ENCODE measurements at places on chromosomes 4 and X.

- no peak for DNase-seq
These were observed 21.5 kb upstream of the CLDN24 start for GRCh38 chr4:183343730-183344129.

DNA sequence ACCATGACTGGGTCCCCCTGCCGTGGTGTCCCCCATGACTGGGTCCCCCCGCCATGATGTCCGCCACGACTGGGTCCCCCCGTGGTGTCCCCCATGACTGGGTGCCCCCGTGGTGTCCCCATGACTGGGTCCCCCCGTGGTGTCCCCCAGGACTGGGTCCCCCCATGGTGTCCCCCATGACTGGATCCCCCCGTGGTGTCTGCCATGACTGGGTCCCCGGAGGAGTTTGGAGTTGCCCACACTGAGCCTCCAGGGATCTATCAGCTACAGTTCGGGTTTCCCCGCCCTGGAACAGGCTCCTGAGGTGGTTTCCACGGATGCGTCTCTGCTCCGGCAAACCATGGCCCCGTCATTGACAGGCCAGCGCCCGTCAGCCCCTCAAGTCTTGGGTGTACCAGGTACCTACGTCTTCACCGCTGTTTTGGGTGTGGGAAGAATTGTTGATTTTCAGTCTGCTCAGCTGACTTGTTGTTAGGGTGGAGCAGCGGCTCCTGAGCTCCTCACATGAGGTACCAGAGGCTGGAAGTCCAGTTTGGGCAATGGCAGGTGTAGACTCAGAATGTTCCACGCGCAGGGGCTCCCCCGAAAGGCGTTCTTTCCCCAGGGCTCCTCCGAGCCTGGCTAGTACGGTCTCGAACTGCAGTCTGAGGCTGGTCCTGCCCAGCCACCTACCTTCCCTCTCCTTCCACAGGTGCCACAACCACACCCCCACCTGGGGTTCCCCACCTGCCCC, 8.3 kb upstream of the PDE6B start:
- DNase-seq: no peak

- DNase-seq: no peak
These were observed 33.1 kb downstream of the PDK3 start for GRCh38 chrX:24498181-24498580.

GRCh38 chr4:83947125-83947829, 411.4 kb downstream of the GPAT3 start:
- DNase-seq: no peak

GRCh38 chr4:162506253-162506652, 342.5 kb upstream of the FSTL5 start:
- DNase-seq: peak; percentile 61

- no peak for DNase-seq
These were observed 105.6 kb downstream of the C4orf51 start for GRCh38 chr4:145785391-145786008.

GRCh38 chr4:86156531-86156930, 203.3 kb downstream of the MAPK10 start:
- DNase-seq: no peak

DNA sequence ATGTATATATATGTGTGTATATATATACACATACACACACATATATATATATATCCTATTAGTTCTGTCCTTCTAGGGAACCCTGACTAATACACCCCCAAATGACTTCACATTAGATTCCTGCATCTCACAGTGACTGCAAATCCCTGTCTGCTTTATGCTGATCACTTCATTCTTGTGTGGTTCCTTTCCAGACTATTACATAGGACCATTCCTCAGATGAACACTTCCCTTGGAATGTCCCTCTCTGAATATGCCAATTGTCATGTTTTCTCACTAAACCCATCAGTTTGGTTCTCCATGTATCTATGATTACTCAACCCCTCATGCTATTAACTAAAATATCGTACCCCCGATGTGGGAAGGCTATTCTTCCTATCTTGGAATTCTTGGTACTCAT, 605.2 kb upstream of the NR3C2 start:
- peak; percentile 16 for DNase-seq

- peak; percentile 72 for DNase-seq
These were observed 169.4 kb downstream of the MID1 start for GRCh38 chrX:10450959-10451355.

- DNase-seq: peak; percentile 75
These were observed at the start of gene CXCL8 for GRCh38 chr4:73740353-73740778. CXCL8 (plus strand) TSS chr4:73740569; CDS start chr4:73740659, 90 bp downstream.

- no peak for DNase-seq
These were observed 269.9 kb upstream of the FAT4 start for GRCh38 chr4:125044886-125045285.

DNA sequence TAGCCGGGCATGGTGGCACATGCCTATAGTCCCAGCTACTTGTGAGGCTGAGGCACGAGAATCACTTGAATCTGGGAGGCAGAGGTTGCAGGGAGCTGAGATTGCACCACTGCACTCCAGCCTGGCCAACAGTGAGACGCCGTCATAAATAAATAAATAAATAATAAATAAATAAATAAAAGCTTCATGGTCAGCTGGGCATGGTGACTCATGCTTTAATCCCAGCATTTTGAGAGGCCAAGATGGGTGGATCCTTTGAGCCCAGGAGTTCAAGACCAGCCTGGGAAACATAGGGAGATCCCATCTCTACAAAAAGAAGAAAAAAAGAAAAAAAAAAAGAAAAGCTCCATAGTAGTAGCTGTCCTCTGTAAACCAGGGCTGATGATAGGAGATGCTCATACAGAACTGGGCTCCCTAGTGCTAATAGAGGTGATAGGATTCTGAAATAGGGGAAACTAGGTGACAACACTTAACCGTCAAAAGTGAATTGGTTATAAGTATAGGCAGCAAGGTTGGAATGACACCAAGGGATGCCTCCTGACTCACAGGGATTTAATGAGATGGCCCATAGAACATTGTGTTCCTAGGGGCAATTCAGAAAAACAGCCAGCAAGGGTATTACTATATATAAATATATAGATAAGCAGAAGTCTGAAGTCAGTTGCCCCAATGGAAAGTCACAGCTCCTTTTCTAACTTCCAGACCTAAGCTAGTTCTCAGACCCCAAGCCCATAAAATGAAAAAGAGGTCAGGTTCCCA, 41.8 kb upstream of the ARHGEF6 start:
- no peak for DNase-seq

DNA sequence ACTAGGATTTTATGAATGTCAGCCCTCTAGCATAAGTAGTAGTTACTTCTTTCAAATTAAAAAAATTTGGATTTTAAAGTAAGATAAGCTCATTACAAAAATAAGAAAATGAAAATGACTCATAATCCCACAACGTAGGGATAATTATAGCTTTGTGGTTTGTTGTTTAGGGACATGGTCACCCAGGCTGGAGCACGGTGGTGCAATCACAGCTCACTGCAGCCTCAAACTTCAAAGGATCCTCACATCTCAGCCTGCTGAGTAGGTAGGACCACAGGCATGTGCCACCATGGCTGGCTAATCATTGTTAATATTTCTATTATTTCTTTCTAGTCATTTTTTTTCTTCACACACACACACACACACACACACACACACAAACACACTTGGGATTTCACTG, 57.6 kb downstream of the PLAC1 start:
- peak; percentile 68 for DNase-seq

- peak; percentile 12 for DNase-seq
These were observed 168.4 kb downstream of the KCNIP4 start for GRCh38 chr4:21780148-21780547.

DNA sequence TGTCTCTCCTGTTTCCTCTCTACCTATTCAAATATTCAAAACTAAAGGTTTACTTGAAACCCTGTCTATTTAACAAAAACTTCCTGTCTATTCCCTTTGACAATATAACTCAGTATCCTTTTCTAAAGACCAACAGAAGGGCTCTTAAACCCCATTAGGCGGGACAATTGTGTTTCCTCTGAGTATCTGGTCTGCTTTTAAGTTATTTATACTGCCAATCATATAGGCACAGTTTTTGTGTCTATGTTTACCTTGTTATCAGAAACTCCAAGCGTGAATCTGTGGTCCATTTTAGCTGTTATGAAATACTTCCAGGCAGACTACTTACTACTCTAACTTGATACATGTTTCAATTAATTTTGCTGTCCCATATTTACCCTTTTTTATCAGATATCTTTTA, 350.0 kb upstream of the CTSO start:
- DNase-seq: no peak

DNA sequence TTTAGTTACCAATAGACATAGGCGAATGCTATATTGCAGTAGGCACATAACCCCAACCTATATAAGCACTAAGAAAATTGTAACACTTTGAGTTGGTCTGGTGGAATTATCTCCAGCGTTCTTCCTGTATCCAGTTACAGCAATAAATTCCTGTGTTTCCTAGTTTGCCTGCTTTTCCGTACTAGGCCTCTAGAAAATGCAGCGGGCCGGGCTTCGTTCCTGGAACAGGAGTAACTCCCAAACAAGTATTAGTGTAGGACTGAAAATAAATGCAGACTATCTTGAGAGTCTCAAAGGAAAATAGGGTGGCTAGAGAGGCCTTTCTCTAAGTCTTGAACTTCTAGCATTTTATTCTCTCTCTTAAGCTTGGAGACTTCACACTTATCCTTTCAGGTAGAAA, 159.8 kb downstream of the OR13H1 start:
- DNase-seq: no peak

DNA sequence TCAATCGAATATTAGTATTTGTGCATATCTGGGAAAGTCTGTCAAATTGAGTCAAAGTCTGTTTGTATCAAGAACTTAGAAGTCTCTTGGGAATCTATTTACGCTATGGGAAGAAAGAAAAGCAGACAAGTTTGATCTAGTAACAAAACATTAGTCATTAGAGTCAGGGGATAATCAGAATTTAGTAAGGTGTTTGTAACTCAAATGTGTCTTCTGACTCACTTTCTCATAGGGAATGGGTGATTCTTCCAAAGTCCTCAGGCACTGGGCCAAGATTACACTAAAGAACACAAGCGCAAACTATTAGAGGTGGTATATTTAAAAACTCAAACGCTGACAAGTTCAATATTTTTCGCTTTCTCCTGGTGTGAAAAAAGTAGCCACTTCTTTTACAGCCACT, 926.5 kb downstream of the PDHA2 start:
- DNase-seq: no peak

GRCh38 chrX:38632516-38632915, 71.2 kb downstream of the TSPAN7 start:
- no peak for DNase-seq

DNA sequence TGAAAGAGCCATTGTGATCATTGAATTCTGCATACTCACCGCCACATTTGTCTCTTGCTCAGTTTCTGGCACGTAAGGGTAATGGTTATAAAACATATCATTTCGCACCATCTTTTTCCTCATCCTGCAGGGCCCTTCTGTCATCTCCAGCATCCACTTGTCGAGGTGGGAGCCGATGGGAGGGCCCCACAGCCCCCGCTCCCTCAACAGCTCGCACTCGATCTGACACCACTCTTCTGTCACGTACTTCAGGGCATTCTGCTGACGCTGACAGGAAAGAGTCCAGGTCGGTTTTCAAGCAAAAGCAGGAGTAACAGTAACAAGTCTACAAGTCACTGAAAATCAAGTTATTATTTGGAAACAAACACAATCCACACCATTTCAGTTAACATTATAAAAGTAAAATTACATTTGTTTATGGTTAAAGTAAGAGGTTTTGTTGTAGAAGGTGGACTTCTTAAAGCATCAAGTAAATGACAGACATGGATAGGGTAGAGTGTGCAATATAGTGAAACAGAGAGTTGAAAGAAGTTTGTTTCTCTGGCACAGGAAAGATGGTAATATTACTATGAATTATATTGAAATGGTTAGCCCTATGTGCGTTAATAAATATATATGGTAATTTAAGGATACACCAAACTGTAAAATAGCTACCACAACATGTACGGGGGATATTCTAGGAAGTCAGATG, 150.6 kb downstream of the CDS1 start:
- no peak for DNase-seq

GRCh38 chrX:137227151-137227550, 193.4 kb upstream of the GPR101 start:
- DNase-seq: no peak

DNA sequence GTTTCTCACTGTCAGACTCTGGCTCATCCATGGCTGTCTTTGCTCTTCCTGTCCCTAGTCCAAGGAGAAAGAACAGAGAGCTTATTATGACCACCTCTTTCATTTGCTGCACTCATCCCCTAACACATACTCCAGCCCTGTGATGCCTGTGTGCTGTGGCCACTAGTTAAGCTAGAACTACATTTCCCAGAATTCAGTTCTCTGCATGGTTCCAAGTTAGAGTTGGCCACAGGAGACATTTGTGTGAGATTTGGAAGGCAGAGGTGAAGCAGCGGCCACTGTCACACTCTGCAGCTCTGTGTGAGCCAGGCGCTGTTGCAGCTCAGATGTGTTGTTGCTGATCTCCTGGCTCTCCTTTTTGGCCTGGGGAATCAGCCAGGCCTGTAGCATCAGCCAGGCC, 188.2 kb upstream of the ATP6AP2 start:
- DNase-seq: no peak

- peak; percentile 89 for DNase-seq
These were observed at the start of gene FAM3A for GRCh38 chrX:154515966-154516655. FAM3A (minus strand) TSS chrX:154516232; CDS start chrX:154515772, 460 bp downstream.

GRCh38 chrX:151633157-151633556, 62.1 kb upstream of the PRRG3 start:
- no peak for DNase-seq

DNA sequence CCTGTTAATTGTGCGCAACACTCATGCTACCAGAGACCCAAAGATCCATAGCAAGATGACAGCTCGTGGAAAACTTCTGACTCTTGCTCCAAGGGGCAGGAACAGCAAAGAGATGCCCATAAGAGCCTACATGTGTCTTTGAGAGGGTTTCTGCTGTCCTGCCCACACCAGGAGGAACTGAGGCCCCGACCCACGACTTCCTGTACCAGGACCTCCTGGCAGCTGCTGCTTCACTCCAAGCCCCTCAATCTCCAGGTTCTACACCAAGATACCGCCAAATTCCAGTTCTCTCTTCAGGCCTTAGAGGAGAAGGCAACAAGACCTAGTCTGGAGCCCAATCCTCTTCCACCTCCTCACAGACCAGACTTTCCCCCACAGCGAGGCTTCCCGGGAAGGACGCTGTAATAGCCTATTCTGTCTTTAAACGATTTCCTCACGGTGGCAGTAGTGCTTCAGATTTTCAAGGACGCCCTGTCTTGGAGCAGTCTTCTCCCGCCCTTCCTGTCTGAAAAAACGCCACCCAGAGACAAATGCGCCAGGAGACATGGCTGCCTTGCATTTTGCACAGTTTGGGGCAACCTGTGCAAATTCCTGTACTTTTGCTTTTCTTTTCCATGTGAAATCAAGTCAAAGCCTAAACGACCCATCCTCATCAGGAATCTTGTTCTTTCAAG, 230.2 kb upstream of the STK26 start:
- no peak for DNase-seq

- DNase-seq: no peak
These were observed at the start of gene MAB21L2 for GRCh38 chr4:150582146-150582872. MAB21L2 (plus strand) TSS chr4:150582151; CDS start chr4:150583030, 879 bp downstream.

- no peak for DNase-seq
These were observed 70.8 kb upstream of the EPGN start for GRCh38 chr4:74237425-74237966.

- DNase-seq: peak; percentile 89
These were observed 76.2 kb upstream of the S100G start for GRCh38 chrX:16573781-16574180.
